Thymus (tissue), 14 donors: ENCODE measurements at places on chromosomes 3 and 15. TPM values are rescaled to one million over a fixed set of nuclear protein-coding genes. Genes with fewer than 3 reads are reported as not detected.

The TGM4 gene
- total RNA-seq, result 0.14 TPM

DNA sequence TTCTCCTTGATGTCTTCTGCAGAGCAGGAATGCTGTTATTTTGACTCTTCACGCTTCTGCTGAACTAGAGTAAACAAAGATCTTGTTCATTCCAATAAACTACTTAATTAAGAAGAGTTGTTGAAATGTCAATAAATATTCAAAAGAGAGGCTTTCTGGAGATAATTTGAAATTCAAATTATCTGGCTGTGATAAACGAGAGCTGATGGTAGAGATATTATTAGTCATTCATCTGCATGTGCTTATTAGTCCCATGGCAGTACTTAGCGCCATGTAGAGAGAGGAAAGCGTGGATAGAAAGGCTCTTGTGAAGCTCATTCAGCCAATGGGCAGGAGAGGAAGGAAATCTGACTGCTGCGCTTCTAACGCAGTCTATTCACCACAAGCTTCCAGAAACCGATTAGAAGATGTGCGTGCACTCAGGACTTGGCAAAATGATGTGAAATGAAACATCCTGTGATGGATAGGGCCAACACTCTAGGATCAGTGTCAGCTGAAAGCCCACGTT is 251.1 kb downstream of the GABRB3 start:
- no peak for DNase-seq

DNA sequence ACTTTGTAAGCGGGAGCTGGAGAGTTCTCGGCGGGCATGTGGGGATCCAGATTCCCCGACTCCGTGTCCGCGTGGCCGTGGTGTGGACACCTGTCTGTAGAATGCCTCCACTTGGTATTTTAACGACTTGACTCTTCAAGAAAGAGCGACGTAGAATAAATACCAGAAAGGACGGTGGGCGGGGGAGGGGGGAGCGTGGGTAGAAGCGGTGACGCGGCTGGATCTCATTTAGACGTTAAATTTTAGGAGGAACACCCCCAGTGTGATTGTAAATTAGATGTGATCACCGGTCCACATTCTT is 620 bp upstream of the PYGO1 start:
- no peak for DNase-seq

The CPEB1 gene
- 0.09 TPM for total RNA-seq

- no peak for DNase-seq
These were observed 1.8 kb downstream of the ARNT2 start for GRCh38 chr15:80405970-80406369.

GRCh38 chr15:98708037-98708590 is 59.8 kb downstream of the IGF1R start:
- DNase-seq, result no peak

GRCh38 chr15:38631119-38632075 is 66.8 kb upstream of the RASGRP1 start:
- no peak for DNase-seq

GRCh38 chr15:63335543-63336240 is 46.0 kb downstream of the CA12 start:
- DNase-seq, result no peak

- DNase-seq, result no peak
These were observed 50.1 kb upstream of the CMC1 start for GRCh38 chr3:28191363-28191762.

DNA sequence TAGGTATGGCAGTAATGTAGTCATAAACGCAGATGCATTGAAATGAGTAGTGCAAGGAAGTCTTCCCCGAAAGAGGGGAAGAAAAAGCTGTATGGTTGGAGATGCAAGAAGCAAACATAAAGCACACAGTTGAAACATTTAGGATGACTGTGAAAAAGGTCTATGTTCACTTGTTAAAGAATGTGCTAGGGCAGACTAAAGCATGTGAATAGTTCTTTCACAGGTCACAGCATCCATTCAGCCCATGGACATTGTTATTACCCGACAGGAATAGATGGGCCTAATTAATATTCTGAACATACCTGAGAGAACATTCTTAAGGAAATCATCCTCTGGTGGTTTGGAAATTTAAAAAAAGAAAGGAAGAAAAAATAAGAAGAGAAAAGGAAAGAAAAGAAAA is 595.2 kb downstream of the ZIC1 start:
- no peak for DNase-seq

GRCh38 chr3:184479426-184480126 is 82.0 kb upstream of the EPHB3 start:
- DNase-seq, result no peak

The NCKIPSD gene
- 8.8 TPM for total RNA-seq

GRCh38 chr15:71386448-71387236 is 271.4 kb downstream of the THSD4 start:
- DNase-seq, result no peak

DNA sequence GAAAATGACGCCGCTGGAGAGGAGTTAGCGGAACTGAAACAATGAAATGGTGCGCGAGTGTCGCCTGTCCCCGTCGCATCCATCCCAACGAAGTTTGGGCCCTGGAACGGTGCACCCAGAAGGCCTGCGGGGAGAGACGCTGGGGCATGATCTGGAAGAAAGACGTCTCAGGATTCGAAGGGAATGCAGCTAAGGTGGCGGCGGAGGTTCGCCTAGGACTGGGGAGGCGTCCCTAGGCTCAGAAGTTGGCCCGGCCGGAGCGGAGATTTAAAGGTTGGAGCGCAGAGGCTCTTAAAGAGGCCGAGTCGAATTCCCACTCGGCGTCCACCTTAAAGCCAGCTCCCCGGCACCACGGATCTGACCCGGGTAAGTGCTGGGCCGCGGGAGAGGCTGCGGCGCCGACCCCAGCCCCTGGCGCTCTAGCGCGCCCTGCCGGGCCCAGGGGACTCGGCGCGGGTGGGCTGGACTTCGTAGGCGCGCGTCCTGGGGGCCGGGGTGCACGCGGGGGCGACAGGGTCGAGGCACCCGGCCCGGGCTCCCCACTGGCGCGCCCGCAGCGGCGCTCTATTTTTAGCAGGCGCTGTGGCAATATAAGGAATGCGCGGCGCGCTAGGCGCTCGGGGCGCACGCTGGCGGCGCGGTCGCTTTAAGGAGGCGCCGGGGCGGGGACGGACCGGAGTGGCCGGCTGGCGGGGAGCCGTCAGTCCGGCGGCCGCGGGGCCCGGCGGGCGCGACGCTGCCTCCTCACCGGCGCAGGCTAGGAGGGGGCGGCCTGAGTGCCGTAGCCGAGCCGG is at the start of gene MRAS:
MRAS (plus strand) TSS at position 620 of the 794 bp plus-strand sequence. CDS start 24,305 bp downstream, outside the sequence.
- DNase-seq, result no peak

GRCh38 chr3:15601046-15601398 is 347 bp downstream of the HACL1 start:
- no peak for DNase-seq

DNA sequence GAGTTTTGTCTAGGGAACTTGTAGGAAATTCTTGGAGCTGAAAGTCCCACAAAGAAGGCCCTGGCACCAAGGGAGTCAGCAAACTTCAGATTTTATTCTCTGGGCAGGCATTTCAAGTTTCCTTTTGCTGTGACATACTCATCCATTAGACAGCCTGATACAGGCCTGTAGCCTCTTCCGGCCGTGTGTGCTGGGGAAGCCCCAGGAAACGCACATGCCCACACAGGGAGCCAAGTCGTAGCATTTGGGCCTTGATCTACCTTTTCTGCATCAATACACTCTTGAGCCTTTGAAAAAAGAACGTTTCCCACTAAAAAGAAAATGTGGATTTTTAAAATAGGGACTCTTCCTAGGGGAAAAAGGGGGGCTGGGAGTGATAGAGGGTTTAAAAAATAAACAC is 15.0 kb downstream of the TIGIT start:
- DNase-seq, result no peak

GRCh38 chr3:148880681-148881080 is 15.6 kb downstream of the CPA3 start:
- no peak for DNase-seq

GRCh38 chr3:160055659-160056058 is 67.0 kb downstream of the IL12A start:
- DNase-seq, result no peak

The ABHD6 gene
- total RNA-seq, result 5.4 TPM

GRCh38 chr3:150682824-150683223 is 20.9 kb downstream of the ERICH6 start:
- DNase-seq, result no peak

- DNase-seq, result no peak
These were observed 16.6 kb upstream of the KLF13 start for GRCh38 chr15:31309893-31310606.

The AP3B2 gene
- total RNA-seq, result 0.33 TPM

DNA sequence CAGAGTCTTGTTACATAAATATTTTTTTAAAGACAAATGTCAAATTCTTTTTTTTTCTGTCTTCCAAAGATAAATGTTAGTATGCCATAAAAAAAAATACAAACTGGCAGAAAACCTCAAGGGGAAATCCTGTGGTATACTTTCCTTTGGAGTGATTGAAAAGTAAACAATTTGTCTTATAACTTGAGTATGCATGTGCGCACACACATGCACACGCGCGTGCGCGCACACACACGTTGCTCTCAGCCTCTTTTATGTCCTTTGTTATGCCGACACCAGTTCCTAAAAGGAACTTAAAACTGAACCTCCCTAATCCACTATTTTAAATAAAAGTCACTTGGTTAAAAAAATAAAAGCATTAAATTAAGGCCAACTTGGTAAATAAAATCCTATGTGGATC is 58.1 kb downstream of the TGFBR2 start:
- DNase-seq, result no peak

DNA sequence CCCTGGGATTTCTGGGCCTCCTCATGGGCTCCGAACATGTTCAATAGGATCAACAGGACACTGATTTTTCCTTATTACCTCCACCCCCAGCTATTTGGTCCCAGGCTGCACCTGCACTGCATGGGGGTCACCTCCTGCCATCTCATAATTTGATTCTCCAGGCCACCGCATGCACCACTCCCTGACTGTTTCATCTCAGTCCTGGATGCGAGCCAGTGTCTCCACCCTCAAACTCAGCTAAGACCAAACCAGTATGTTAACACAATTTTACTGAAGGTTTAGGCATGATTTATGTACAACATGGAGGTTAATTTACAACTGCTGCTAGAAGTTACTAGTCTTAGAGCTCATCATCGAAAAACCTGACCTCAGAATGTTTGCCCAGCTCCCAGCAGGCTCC is 249.5 kb downstream of the UACA start:
- DNase-seq, result no peak

DNA sequence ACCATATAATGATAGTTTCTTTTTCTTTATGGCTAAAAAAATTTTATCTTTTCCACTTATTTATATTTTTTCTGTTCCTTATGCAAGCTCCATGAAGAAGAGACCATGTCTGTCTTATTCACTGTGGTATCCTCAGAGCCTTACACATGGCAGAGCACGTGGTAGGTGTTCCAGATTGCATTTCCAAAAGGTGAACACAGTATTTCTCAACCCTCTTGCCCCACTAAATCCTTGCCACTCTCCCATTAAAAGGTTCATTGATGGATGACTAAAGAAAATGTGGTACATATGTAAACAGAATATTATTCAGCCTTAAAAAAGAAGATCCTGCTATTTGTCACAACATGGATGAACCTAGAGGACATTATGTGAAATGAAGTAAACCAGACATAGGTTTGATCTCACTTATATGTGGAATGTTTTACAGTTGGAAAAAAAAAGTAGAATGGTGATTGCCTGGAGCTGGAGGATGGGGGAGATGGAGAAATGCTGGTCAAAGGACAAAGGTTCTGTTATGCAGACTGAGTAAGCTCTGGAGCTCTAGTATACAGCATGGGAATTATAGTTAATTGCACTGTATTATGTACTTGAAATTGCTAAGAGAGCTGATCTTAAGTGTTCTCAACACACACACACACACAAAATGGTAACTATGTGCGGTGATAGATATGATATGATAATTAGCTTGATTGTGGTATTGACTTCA is 266.7 kb downstream of the CNTN3 start:
- no peak for DNase-seq

The SOX14 gene
- 0.09 TPM for total RNA-seq

The LRTM1 gene
- 0.47 TPM for total RNA-seq

The CRBN gene
- 67.7 TPM for total RNA-seq

DNA sequence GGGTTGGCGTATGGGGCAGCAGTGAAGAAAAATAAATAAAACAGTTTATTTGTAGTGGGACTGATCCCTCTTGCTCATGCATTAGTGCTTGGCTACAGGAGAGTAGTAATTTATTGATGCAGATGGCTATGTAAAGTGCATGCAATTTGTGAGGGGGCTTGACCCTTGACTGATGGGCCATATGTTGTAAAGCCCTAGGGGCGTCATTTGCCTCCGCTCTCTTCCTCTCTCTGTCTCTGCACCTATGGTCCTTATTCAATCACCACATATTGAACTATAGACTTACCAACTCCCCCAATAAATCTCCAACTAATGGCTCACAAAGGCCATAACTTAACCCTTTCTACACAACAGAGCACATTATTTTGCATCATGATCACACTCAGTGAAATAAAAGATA is 227.7 kb downstream of the ROBO2 start:
- no peak for DNase-seq

DNA sequence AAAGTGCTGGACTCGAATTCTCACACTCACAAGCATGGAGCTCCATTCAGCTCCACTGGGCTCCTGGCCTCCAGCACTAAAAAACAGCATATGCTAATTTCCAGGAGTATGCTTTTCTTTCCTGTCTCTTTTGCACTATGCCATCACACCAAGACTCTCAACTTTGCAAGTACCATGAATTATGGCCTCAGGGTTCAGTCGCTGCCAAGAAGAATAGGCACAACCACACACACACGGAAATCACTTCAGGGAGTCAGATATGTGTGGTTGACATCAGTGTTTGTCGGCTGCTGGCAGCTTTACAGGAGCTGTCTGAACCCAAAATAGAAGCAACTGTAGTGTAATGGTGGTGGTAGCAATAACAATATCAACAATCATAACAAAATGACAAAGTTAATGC is 305.0 kb upstream of the SLCO3A1 start:
- no peak for DNase-seq

- no peak for DNase-seq
These were observed 220.7 kb downstream of the MEIS2 start for GRCh38 chr15:36879568-36880222.

The BTLA gene
- 19.4 TPM for total RNA-seq

- DNase-seq, result no peak
These were observed 1.6 kb upstream of the PLD1 start for GRCh38 chr3:171811913-171812335.

- DNase-seq, result no peak
These were observed 228.1 kb upstream of the ATP10A start for GRCh38 chr15:26091184-26091583.

- DNase-seq, result no peak
These were observed 237.0 kb downstream of the CPNE4 start for GRCh38 chr3:131797776-131798175.

- DNase-seq, result no peak
These were observed 189.0 kb downstream of the ZNF621 start for GRCh38 chr3:40713795-40714194.
